ENCODE measurements at places on chromosomes 6 and 20.

GRCh38 chr20:6347916-6348315, 225.1 kb upstream of the FERMT1 start:
- no peak for DNase-seq

DNA sequence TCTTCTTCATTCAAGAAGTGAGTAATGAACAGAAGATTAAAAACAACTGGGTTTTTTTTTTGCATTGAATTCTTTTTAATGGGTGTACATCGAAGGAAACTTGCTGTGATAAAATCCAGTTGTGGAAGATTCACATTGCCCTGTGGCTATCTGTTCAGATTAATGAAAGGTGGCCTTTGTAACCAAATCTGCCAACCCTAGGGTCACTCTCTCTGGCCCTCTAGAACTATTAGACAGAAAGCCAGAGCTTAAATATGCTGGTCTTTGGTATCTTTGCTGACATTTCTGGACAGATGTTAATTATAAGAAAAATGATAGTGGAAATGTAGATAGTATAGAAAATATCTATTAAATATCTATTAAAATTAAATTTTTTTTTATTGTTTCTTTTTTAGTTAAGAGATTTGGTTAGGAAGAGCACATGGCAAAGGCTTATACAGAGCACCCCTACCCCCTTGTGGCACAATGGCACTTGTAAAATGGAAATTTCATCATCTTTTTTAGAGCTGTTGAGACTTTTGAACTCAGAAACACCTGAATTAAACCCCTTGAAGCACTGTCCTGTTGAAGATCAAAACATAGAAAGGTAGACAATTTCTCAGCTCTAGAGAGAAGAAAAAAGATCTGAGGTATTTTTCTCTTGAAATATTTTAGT, 572.5 kb downstream of the PKHD1 start:
- DNase-seq = no peak

DNA sequence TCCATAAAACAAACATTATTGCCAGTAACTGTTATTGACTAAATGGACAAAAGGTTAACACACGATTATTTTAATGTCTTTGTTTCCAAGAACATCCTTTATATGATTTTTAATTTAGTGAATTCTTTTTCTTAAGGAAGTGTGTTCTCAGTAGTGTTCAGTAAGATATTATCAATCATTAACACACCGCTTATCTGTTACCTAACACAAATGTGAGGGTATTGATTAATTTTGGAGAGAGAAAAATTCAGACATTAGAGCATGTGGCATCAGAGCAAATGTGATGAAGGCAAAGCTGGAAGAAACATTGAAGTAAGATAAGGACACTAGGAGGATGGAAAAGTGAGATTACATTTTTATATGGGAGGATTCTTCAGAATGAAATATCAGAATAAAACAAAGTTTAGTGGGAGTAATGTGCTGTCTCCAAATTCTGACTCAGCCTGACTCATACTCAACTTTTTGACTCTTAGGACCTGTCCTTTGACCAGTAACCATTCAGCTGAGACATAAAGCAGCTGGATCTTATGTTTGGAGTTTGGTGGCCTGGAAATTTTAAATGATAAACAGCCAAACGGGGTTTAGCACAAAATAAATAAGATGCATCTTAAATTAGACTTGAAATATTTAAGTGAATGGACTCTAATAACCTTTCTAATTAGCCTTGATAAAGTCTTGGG, 348.6 kb downstream of the CD109 start:
- no peak for DNase-seq

DNA sequence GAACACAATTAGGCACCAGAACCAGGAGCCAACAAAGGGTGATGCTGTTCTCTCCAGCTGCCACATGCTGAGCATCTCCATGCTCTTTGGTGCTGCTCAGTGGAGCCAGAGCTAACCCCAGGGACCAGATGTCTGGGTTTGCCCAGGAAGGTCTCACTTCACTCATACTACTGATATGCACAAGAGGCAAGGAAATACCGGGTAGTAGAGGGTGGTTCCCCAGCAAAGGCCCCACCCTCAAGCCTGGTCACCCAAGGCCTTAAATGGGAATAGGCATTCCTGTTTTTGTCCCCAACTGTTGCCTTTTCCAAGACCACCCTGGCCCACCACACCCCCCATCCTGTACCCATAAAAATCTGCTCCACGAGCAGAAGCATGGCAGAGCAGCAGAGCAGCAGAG, 204.5 kb upstream of the TAB2 start:
- no peak for DNase-seq

DNA sequence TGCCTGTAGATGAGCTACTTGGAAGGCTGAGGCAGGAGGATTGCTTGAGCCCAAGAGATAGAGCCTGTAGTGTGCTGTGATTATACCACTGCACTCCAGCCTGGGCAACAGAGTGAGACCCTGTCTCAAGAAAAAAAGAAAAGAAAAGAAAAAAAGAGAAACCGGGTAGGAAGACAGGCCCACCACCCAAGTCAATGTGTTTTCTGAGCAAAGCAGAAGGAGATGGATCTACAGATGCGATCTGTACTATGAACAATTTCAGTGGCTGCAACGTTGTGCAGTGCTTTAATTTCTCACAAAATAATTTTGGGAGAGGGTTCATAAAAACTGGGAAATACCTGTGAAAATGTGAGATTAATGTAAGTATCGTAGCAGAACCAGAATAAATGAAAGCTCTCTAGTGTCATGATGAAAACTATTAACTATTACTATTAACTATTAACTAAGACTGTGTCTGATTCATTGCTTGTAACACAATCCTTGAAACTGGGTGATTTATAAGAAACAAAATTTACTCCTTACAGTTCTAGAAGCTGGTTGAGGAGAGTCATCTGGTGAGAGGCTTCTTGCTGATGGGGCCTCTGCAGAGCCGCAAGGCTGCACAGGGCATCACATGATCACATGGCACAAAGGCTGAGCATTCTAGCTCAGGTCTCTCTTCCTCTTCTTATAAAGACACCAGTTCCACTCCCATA, 233.1 kb upstream of the ZNF217 start:
- DNase-seq = no peak

DNA sequence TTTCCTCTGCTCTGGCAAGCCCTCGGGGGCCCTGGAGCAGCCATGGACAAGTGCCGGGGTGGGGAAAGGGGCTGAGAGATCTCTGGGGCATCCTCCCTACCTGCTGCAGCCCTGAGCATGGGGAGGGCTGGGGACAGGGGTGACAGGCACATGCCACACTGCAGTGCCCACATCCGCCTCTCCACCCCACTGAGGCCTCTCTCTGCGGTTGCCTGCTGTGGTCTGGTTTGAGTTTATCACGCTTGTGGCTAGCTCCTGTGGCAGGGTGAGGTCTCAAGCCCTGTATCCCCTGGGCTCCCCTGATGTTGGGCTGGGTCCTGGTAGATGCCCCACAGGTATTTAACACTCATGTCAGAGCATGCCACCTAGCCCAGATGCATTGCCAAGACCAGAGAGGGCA, 52.9 kb upstream of the MLN start:
- DNase-seq = no peak

- DNase-seq = no peak
Measured at GRCh38 chr20:1876217-1876921, 18.8 kb upstream of the SIRPA start.

DNA sequence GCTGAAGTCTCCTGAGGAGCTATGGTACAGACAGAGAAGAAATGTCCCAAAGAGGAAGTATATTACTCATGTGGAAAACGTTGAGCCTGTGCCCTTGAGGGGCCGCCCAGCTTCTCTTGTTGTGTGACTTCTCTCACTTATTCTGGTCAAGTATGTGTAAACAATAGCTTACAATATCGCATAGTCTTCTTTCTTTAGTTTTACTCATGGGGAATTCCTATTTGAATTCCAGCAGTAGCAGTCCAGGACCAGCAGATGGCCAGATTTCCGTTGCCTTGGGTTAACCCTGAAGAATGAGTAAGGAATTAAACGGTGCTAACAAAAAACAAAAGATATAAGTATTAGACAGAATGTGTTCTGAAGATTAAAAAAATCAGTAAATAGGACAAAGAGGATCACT, 522.0 kb upstream of the GJE1 start:
- DNase-seq = no peak

DNA sequence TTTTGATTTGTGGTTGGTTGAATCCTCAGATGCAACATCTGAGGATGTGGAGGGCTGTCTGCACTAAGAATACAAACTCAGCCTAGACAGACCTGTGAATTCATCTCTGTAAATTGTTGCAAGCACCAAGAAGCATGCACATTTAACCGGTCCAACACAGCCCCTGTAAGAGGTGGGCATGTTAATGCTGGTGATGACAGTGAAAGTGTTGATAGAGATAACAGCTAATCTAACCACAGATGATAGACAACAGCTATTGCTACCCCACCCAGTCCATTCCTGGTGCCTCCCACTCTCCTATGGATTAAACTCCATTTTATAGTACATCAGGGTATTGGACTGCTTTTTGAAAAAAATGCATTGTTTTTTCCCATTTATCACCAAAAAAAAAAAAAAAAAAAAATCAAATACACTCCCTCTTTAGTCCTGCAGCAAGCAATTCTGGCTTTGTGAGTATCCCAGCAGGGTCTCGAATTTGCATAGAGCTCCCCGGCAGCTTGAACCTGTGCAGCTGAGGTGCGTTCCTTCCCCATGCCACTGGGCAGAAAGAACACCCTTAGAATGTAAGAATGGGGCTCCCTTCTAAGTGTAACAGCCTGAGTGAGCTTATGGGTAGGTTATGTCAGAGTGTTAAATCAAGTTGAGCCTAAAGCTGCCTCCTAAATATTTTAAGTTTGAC, 270.9 kb upstream of the JARID2 start:
- no peak for DNase-seq

- no peak for DNase-seq
Measured at GRCh38 chr6:111711476-111711875, 105.8 kb upstream of the TRAF3IP2 start.

DNA sequence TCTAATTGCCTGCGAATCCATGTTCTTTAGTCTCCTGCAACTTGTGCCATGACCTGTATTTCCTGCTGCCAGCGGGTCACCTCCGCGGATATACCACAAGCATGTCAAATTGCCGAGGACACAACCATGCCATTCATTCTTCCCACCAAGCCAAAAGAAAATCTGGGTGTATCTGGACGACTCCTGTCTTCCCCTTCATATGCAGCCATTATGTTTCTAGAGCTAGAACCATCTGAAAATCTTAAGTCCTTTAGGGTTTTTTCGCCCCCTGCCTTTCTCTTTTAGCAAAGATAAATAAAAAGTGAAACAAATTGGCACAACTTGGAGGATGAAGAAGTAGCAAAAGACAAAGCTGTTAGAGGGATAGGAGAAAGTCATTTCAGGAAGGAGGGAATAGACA, 242.6 kb downstream of the ARID1B start:
- no peak for DNase-seq

DNA sequence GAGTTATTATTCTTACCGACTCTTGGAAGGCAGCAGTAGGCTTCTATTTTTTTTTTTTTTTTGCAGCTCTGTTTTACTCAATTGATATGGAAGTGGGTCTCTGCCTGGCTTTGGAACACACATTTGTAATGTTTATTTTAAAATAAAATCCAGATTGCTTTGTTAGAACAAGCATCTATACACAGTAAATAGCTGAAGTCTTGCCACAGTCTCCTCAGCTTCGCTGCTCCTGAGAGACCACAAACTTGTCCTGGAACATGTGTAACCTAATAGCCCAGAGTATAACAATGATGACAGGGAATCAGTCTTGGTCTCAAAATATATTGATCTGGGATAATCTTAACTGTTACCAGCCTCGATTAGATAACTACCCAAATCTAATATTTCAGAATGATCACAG, 299.8 kb upstream of the NOX3 start:
- no peak for DNase-seq

DNA sequence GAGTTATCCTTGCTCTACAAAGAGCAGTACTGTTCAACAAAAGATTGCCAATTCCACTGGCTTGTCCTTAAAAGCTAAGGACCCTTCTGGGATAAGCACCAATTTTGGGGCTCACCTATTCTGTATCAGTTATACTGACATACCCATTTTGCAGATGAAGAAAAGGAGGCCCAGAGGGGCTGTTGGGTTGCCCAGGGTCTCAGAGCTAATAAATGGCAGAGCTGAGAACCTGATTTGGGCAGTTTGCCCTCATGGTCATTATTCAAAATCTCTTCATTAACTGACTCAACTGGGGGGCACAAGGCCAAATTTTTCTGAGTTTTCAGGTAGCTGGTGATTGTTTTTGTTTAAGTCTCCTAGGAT, 31.3 kb downstream of the NSFL1C start:
- DNase-seq = no peak

GRCh38 chr6:101613556-101613955, 220.0 kb downstream of the GRIK2 start:
- DNase-seq = no peak

DNA sequence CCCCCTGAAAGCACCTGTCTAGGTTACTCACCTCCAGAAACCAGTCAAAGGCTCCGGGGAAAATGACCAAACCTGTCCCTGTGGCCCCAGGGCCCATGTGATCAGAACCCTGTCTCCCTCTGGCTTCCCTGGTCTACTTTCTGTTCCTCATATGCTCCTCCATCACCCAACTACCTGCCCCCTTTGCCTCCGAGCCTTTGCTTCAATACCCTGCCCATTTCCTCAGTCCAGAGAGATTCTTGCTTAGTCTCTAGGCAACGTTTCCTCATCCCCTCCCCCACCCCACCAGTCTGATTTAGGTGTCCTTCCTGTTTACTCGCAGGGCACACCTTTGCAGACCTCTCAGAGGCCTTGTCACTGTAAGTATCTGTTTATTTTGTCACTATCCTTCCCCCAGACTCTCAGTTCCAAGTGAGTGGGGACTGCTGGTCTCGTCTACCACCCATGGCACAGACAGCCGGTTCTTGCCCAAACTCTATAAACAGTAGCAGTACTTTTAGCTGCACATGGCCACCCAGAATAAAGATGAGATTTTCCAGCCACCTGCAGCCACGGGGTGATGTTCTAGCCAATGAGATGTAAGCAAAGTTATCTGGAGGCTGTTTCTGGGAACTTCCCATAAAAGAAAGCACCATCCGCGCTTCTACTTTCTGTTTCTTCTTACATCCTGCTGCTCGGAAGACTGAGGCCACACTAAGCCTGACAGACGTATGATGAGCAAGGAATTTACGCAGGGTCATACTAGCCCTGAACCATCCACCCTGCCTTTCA, 13.3 kb downstream of the ELOVL5 start:
- DNase-seq = peak; percentile 49

GRCh38 chr6:138979813-138980668, 8.0 kb downstream of the REPS1 start:
- DNase-seq = no peak

Data from activated naive CD4-positive, alpha-beta T cell (primary cell).